ENCODE measurements at places on chromosomes 7 and 10.

GRCh38 chr10:24463611-24464426 is 254.9 kb downstream of the KIAA1217 start:
- ATAC-seq = peak; percentile 20

DNA sequence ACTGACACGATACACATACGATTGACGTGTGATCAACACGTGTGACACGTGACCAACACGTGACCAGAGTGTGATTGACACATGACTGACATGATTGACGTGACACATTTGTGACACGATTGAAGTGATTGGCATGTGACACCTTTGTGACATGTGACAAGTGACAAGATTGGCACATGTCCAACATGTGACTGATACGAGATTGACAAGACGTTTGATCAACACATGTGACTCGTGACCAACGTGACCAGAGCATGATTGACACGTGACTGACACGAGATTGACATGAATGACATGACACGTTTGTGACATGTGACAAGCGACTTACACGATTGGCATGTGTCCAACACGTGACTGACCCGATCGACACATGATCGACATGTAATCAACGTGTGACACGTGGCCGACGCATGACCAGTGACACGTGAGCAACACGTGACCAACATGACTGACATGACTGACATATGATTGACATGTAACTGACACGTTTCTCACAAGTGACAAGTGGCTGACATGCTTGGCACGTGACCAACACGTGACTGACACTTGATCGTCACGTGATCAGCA is 22.0 kb downstream of the CRPPA start:
- no peak for ATAC-seq

- no peak for ATAC-seq
Observed at GRCh38 chr10:100446130-100446761, 16.6 kb upstream of the WNT8B start.

- ATAC-seq = no peak
Observed at GRCh38 chr7:155805826-155806095, 6.5 kb downstream of the SHH start.

DNA sequence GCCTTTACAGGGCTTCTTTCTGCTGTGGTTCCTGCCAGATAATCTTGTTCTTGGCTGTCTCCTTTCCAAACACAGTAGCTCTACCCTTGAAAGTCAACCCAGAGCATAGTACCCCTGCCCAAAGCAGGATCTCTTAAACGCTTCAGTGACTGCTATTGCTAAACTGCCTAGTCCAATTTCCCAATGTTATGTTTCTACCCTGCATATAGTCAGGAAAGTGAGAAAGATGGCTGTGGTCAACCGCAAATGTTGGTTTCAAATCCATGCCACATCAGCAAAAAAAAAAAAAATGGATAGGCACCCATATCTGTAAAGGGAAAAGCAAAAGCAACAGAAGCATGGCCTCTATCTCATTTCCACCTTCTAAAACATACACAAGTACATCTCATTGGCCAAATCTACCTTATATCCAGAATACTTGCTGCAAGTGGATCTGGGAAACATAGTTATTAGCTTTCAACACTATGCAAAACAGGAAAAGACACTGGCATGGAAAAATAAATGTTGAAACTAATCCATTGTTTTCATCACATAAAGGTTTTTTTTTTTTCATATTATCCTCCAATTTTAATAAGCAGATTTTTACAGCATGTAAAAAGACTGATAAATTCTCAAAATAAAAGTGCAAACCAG is 59.8 kb downstream of the DNAJC1 start:
- ATAC-seq = no peak

- ATAC-seq = peak; percentile 48
Observed at GRCh38 chr7:135672560-135673359, 10.4 kb downstream of the STMP1 start.

- ATAC-seq = no peak
Observed at GRCh38 chr7:95102662-95103061, 195.3 kb downstream of the PPP1R9A start.

GRCh38 chr7:67631476-67631875 is 634.8 kb downstream of the TYW1 start:
- ATAC-seq = no peak

DNA sequence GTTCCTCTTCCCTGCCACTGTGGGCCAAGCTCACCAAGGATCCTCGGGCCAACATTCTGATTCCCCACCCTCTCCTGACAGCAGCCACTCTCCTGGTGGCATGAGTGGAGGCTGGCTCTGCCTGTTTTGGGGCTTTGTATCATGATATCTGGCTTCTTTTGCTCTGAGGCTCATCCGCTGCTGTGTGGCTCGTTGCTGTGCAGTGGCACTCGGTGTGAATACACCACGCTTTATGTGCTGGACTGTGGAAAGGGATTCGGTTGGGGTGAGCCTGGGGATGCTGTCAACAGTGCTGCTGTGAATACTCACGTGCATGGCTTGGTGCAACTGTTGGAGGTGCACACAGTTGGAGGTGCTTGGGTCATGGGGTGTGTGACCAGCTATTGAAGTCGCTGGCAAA is 208.5 kb downstream of the COBL start:
- no peak for ATAC-seq

DNA sequence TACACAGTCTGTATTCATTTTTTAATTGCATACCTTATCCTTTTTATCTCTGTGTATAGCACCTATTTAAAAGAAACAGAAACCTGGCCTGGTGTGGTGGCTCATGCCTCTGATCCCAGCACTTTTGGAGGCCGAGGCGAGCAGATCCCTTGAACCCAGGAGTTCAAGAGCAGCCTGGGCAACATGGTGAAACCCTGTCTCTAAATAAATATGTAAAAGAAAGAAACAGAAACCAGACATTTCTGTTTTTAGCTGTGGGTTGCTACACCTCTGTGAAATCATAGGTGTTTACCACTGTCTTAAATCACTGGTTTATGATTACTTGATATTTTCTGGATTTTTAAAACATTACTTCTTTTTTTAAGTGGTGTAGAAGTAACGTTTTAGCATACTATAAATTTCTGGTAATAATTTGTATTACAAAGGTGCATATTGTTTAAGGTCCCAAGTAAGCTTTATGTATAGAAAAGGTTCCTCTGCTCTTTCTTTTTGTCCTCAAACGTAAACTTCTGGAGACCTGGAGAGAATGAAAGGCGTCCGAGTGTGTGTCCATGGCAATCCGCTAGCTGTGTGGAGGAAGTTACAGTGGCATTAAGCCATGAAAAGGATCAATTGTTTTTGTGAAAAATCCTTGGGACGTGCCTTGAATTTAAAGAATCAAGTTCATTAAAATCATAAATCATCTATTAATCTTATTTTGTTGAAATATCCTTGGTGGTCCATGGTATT is 41.1 kb downstream of the PTPRZ1 start:
- ATAC-seq = no peak

- ATAC-seq = no peak
Observed at GRCh38 chr7:94433224-94433623, 38.5 kb downstream of the COL1A2 start.
